ENCODE measurements at places on chromosomes 3 and 15.

GRCh38 chr15:83904107-83905040 lies 250.5 kb downstream of the ADAMTSL3 start:
- no peaks in the 10 kb centered on the region for H3K36me3 ChIP-seq
- H3K4me3 ChIP-seq: no peak overlapping the region
- no peaks in the 10 kb centered on the region for H3K27me3 ChIP-seq
- no peak overlapping the region for H3K27ac ChIP-seq
- H3K4me1 ChIP-seq: no peaks in the 10 kb centered on the region

DNA sequence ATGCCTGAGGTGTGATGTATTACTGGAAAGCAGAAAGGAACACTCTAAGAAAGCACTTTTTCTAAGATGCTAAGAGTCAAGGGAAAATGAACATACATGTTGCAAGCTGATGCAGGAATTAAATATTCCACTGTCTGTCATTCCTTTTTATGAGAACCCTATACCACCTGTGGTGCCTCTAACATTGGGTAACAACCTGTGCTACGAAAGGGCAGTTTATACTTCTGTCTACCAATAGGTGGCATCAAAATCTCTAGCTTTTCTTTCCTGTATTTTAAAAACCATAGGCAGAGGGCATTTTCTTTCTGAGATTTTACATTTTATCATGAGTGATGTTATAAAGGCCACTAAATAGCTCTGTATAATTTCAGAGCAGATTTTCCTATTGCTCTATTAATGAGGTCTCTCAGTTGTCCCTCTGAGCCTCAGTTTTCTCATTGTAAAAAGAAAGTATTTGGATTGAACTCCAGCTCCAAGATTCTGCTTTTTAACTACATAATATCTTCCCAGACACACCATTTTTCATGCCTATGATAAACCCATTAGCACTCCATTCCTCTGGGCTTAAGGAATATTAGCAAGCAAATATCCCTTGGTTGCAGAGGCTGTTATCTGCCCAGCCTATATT lies 3.5 kb upstream of the CPNE4 start:
- no peak for DNase-seq
- peaks cover 39% of the 10 kb centered on the region for H3K27me3 ChIP-seq
- H3K4me3 ChIP-seq: no peak overlapping the region

DNA sequence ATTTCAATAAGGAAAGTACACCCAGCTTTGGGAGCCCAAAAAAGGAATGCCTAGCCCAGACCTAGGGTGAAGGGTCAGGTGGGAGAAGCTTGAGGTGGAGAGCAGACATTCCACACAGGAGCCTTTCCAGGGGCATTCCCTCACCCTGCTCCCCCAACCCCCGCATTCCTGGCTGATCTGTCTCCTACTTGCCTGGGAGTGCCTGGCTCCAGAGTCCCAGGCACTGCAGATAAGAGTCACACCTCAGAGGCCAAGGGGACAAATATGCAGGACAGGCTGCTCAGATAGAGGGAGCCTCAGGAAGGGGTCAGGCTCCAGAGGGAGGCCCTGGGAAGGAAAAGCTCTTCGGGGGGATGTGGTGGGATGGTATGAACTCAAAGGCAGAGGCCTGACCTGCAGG lies 20.8 kb upstream of the HCN4 start:
- no peak overlapping the region for H3K4me3 ChIP-seq
- no peaks in the 10 kb centered on the region for H3K36me3 ChIP-seq
- H3K27me3 ChIP-seq: peaks cover 12% of the 10 kb centered on the region
- DNase-seq: no peak

DNA sequence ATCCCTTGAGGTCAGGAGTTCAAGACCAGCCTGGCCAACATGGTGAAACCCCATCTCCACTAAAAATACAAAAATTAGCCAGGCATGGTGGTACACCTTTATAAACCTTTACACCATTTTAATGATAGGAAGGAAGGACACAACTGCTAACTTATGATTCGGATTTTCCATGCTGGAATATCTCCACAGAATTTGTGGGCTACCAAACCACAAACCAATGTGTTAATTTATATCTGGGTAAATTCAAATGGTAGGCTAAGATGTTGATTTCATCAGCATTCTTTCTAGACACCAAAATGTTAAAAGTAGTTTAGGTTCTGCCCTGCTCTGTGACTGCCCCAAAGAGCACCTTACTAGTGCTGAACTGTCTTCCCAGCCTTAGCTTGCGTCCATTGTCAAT lies 72.8 kb downstream of the POLQ start:
- no peak overlapping the region for H3K27ac ChIP-seq
- no peak for DNase-seq
- H3K4me3 ChIP-seq: no peak overlapping the region
- no peaks in the 10 kb centered on the region for H3K27me3 ChIP-seq
- H3K36me3 ChIP-seq: no peaks in the 10 kb centered on the region

GRCh38 chr3:88267847-88268246 lies 118.1 kb downstream of the C3orf38 start:
- H3K36me3 ChIP-seq: no peaks in the 10 kb centered on the region
- H3K4me3 ChIP-seq: no peak overlapping the region
- no peak overlapping the region for H3K27ac ChIP-seq

DNA sequence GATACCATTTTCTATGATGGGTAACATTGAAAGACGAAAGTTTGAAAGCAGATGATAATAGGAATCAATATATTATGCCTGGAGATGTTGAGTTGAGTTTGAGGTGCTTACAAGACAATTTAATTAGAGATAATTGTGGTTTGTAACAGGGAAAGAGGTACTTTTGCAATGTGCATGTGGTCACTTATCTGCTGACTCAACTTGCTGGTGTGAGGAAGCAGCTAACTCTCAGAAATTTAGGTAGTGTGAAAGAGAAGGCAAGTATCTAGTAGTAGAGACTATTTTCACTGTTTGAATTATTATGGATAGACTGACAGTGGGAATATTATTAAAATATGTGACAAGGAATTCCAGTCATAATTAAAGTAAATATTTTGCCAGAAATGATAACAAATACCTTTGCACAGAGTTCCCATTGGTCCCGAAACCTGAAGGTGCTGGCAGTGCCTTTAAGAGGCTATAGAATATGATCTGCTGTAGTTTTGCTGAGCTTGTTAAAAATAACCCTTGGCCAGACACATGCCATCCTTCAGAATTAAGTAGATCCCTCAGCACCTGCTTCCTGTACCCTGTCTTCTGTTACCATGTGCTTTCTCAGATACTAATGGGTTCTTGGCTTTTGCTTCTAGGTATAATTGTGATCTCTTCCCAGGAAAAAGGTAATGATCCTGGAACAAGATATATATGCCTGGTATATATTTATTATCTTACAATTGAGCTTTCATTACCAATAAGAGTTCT lies 315.9 kb downstream of the BCHE start:
- no peak overlapping the region for H3K4me3 ChIP-seq
- DNase-seq: no peak
- no peaks in the 10 kb centered on the region for H3K27me3 ChIP-seq
- no peaks in the 10 kb centered on the region for H3K36me3 ChIP-seq
- no peaks in the 10 kb centered on the region for H3K4me1 ChIP-seq

- no peak overlapping the region for H3K4me3 ChIP-seq
- H3K27me3 ChIP-seq: no peaks in the 10 kb centered on the region
- DNase-seq: no peak
- no peaks in the 10 kb centered on the region for H3K36me3 ChIP-seq
- no peak overlapping the region for H3K27ac ChIP-seq
These were observed 17.0 kb downstream of the RPSA start for GRCh38 chr3:39423436-39423970.

DNA sequence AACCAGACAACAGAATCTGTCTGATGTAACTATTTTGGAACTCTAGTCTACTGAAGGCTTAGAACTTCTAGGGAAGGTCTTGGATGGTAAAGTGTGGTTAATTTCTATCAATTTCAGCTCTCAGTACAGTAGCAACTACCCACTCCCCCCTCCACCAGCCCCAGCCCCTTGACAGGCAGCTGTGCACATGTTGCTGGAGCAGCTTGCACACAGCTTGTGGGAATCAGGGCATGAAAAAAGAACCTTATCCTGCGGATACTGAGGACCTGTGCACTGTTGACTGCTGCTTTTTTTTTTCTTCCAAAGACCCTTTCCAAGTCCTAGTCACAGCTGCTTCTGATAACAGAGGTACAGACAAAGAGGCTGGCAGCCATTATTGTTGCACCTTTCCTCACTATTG lies 81.5 kb upstream of the UBP1 start:
- no peak overlapping the region for H3K27ac ChIP-seq
- H3K4me3 ChIP-seq: no peak overlapping the region
- H3K36me3 ChIP-seq: peaks cover 27% of the 10 kb centered on the region
- no peak for DNase-seq
- no peaks in the 10 kb centered on the region for H3K4me1 ChIP-seq
- H3K27me3 ChIP-seq: no peaks in the 10 kb centered on the region

- peaks cover 3% of the 10 kb centered on the region for H3K36me3 ChIP-seq
- peaks cover 94% of the 10 kb centered on the region for H3K4me1 ChIP-seq
- peak; percentile 81 for DNase-seq
- peak overlapping the region; percentile 85 for H3K27ac ChIP-seq
- no peaks in the 10 kb centered on the region for H3K27me3 ChIP-seq
These were observed 55.6 kb downstream of the SMAD3 start for GRCh38 chr15:67120839-67121643.

DNA sequence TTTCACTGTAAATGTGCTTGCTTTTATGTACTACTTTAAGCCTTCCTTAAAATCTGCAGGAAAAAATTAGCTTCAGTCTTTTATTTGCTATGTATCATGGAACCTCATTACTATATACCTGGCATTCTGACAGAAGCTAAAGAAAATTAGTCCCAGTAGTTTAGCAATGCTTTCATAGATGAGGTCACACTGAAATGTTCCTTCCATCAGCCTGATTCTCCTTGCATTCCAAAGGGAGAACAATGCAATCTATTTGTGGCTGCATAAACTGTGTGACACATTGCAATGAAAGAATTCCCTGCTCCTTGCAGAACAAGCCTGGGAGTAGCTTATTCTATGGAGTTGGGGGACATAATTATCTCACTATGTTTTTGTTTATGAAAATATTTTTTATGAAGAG lies 691.5 kb upstream of the ARPP21 start:
- no peak overlapping the region for H3K27ac ChIP-seq
- H3K4me1 ChIP-seq: no peaks in the 10 kb centered on the region
- H3K27me3 ChIP-seq: no peaks in the 10 kb centered on the region
- no peak for DNase-seq
- no peaks in the 10 kb centered on the region for H3K36me3 ChIP-seq
- H3K4me3 ChIP-seq: no peak overlapping the region

DNA sequence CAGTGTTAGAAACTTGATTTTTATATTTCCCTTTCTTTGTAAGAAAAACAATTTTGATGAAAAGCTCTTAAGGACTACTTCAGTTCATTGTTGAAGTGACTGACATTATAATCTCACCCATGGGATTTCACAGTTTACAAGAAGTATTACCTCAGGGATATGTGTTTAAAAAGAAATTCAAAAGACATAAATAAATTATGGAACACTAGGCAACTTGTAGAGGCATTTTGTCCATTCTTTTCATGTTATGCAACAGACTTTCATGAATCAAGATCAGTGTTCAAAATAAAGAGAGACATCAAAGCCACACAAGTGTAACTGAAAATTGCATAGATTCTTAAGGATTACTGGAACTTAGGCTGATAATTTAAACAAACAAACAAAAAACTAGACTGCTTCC lies 196.8 kb upstream of the AGTR1 start:
- H3K27me3 ChIP-seq: no peaks in the 10 kb centered on the region
- no peak overlapping the region for H3K4me3 ChIP-seq
- H3K27ac ChIP-seq: no peak overlapping the region
- DNase-seq: no peak

DNA sequence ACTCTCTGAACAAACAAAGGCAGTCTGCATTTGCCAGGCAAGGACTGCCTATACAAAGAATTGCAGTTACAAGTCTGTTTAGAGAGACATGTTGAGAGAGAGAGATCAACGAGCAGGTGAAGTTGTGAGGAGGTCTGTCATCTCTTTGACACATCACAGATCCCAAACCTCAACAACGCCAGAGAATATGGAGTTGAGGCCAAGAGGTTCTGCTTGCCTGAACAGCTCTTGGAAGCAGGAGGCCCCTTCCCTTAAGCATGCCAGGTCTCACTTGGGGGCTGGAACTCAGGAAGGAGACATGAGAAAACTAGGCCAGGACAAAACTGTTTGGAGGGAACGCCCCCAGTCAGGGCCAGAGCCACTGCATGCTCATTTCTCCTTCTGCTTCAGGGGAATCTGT lies 22.3 kb upstream of the MUSTN1 start:
- H3K27ac ChIP-seq: no peak overlapping the region
- no peak for DNase-seq
- no peak overlapping the region for H3K4me3 ChIP-seq
- peaks cover 37% of the 10 kb centered on the region for H3K36me3 ChIP-seq
- H3K4me1 ChIP-seq: no peaks in the 10 kb centered on the region

- H3K27ac ChIP-seq: no peak overlapping the region
- no peak for DNase-seq
- H3K27me3 ChIP-seq: no peaks in the 10 kb centered on the region
- no peaks in the 10 kb centered on the region for H3K36me3 ChIP-seq
- no peaks in the 10 kb centered on the region for H3K4me1 ChIP-seq
These were observed 28.4 kb downstream of the P3H2 start for GRCh38 chr3:190092250-190092649.

DNA sequence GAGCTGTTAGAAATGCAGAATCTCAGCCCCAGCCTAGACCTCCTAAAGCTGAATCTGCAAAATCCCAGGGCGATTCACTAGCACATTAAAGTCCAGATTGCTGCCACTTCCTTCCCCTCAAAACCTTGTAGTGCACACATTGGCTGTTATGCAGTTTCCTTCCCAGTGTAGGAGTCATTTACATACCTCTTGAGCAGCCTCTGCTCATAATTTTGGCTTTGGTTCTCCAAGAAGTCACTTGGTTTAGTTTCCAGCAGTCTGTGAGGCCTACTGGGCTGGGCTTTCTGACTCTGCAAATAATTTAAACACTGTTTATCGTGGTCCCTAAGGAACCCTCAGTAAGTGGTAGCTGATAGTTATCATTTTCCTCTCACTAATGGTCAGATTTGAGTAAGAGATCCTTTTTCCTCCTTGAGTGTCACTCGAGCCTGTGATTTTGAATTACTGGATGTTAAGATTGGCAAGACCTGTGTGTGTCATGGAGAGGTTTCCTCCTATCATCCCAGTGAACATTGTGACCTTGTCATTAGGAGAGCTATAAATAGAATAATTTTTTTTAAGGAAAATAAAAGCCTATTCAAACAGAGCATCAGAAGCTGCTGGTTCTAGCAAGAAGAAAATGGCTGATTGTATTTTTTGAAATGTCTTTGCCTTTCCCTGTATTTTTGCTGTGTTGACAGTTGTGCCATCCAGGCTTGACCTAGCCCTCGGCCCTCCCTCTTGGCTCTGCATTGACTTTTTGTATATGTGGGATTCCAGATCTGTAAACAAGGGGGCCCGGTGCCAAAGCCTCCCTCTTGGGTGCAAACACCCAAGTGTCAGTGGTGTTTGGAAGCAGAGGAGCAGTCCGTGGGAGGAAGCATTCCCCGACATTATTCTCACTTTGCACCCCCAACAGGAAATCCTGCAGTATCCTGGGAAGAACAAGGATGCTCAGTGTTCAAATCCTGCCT lies 134.8 kb upstream of the ANKRD28 start:
- no peaks in the 10 kb centered on the region for H3K27me3 ChIP-seq
- no peak overlapping the region for H3K4me3 ChIP-seq
- no peaks in the 10 kb centered on the region for H3K4me1 ChIP-seq
- no peak for DNase-seq

- no peak overlapping the region for H3K4me3 ChIP-seq
- H3K36me3 ChIP-seq: no peaks in the 10 kb centered on the region
- no peaks in the 10 kb centered on the region for H3K4me1 ChIP-seq
- H3K27me3 ChIP-seq: no peaks in the 10 kb centered on the region
These were observed 45.6 kb downstream of the LRRC3B start for GRCh38 chr3:26668171-26668570.

Data from CD4-positive, alpha-beta T cell (primary cell).